ENCODE measurements at places on chromosomes 6 and 20.

DNA sequence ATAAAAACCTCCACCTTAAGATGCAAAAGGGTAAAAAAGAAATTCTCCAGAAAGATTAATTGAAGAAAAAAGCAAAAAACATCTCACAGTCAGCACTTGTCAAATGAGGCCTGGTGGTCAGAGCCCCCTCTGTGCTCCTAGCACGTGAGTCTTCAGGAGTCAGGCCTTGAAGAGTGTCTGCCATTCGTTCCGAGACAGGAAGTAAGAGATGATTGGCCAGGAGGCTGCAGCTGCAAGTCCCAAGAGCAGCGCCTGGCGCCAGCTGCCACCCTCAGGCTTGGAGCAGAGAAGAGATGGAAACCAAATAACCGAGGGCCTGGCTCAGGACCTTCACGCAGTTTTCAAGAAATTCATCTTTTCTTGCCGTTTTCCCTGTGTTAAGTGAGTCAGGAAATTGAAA, 65.0 kb downstream of the FAM120B start:
- no peak for DNase-seq

DNA sequence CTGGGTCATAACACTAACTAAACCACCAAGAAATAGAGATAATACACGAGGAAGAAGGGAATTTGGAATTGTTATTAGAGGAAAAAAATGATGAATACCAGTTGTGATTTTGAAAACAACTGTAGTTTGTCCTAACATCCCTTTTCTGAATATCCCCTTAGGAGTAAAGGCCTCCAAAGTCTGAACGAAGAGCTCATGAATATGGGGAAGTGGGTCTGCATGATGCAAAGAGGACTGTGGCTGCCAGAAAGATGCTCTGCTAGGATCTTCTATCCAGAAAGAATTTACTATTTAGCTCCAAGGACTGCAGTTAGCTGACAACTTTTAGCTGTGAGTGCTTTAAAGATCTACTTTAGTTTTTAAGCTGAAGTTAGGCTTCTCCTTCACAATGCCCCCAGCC, 308.8 kb upstream of the HS3ST5 start:
- no peak for DNase-seq

GRCh38 chr20:19872001-19872400, 113.9 kb downstream of the RIN2 start:
- no peak for DNase-seq

- no peak for DNase-seq
Measured at GRCh38 chr6:135410856-135411255, 86.7 kb downstream of the AHI1 start.

GRCh38 chr6:27295301-27296079, 16.6 kb downstream of the POM121L2 start:
- DNase-seq, result no peak

DNA sequence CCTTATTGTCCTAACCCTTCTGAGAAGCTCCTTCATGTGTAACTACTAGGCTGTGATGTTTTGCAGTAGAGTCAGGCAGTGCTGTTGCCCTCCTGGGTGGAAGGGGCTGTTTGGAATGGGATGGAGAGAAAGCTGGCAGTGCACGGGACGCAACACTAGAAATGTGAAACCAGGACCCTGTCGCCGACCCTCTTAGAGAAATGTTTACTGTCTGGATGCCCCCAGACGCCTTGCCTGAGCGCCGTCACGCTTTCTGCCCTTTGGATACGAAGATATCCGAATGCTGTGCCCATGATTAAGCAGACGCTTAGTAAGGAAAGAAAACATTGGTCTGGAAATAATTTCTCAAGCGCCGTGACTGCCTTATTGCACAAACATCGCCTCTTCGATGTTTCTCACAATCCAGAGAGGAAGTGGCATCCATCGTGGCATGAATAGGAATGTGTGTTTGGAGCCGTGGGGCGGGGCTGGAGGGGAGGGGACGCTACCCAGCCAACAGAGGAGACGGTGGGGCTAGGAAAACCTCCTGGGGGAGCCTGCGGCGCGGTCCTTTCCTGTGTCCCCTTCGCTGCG, 661 bp upstream of the PPP1R14C start:
- DNase-seq, result no peak

GRCh38 chr6:136616527-136616926, 66.3 kb upstream of the MAP7 start:
- no peak for DNase-seq

- no peak for DNase-seq
Measured at GRCh38 chr6:36127462-36128016, 2.8 kb upstream of the MAPK13 start.

DNA sequence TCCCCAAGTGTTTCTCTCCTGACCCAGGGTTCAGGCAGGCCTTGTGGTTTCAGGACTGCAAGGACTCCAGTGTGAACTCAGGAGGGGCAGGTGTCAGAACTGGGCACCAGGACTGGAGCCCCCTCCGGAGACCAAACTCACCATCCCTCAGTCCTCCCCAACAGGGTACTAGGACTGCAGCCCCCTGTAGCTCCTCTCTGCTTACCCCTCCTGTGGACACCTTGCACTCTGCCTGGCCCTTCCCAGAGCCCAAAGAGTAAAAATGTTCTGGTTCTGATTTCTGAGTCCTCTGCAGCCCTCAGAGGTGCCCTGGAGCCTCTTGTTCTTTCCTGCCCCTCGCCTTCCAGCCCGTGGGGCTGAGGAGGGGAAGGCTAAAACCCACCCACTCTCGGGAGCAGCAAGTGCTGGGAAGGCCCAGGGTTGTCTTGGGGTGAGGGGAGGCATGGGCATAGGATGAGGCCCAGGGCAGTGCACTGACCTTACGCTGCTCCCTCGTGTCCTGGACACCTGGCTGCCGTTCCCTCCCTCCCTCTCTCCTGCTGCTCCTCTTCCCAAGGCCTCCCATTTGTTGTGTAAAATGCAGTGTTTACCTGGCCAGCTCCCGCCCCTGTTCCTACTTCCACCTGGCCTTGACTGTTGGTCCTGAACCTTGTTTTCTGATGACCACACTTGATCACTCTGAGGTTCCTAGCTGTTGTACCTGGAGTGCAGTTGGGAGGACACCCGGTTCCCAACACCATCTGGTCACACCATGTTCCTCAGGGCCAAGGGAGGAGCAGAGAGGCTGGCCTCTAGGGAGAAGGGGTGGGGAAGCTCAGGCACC, 9.9 kb downstream of the CNPY3 start:
- no peak for DNase-seq

GRCh38 chr6:148533309-148534107, 190.9 kb downstream of the SASH1 start:
- DNase-seq, result no peak

DNA sequence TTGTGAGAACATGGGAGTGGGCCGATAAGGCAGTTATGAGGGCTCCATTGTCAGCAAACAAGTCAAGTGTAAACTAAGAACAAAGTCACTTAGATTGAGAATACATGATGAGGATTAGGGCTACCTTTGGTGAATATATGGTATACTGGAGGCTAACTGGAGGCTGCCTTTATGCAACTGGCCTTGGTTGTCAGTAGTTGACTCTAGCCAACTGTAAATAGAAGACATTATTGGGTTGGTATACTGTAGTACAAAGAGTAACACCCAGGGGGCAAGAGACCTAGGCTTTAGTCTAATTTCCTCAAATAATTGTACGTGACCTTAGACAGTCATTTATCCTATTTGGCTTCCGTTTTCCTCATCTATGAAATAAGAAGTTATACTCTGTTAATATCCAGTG, 235.2 kb downstream of the ARID1B start:
- no peak for DNase-seq

- no peak for DNase-seq
Measured at GRCh38 chr6:747028-747427, 54.1 kb upstream of the EXOC2 start.

- DNase-seq, result no peak
Measured at GRCh38 chr20:17273717-17274116, 46.9 kb downstream of the PCSK2 start.

DNA sequence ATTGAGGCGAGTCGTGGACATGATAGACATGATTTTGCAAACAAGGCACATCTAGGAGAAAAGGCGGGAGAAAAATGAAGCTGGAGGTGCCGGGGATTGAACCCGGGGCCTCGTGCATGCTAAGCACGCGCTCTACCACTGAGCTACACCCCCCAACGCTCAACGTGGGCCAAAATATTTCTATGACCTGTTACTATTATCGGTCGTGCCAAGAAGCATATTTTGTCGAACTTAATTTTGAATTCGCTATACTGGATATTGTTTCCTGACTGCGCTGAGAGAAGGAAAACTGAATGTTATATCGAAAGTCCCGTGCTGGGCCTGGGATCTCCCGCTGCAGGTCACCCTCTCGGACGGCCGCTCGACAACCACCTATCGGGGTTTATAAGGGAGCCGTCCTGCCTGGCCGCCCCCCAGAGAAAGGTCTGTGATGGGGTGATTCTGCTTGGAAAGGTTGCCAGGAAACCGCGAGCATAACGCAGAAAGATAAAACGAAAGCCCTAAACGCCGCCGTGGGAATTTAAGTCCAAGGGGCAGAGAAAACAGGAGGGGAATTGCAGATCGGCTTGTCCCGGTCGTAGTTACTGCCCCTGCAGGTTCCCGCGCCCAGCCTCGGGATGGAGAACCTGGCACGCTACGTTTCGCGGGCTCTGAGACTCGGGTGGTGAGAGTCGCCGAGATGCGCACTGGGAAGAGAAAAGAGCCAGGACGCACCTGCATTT, 60.0 kb downstream of the TRIM27 start:
- peak; percentile 87 for DNase-seq

- DNase-seq, result no peak
Measured at GRCh38 chr6:137923866-137924653, 57.0 kb downstream of the TNFAIP3 start.

DNA sequence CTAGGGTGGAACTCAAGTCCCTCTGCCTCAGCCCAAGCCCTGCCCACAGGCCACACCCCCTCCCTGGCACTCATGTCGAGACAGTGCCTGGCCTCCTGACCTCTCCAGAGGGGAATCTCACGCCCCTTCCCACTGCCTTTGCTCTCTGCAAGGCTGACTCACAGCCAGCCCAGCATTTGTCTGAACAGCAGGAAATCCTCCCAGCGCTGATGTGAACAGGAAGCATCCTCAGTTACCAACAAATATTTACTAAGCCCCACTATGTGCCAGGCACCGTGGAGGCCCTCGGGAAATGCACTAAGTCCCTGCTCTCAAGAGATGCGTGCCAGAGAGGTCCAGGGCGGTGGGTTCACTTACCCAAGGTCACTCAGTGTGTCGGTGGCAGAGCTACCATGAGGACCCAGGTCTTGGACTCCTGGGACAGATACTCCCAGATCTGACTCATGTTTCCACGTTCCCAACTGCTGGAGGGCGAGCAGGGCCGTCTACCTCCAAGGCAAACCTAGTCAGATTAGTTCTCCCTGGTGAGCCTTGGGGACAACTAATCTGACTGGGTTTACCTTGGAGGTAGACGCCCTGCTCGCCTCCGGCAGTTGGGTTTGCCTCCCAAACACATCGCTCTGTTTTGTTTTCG, 7.8 kb downstream of the ADA start:
- peak; percentile 64 for DNase-seq

DNA sequence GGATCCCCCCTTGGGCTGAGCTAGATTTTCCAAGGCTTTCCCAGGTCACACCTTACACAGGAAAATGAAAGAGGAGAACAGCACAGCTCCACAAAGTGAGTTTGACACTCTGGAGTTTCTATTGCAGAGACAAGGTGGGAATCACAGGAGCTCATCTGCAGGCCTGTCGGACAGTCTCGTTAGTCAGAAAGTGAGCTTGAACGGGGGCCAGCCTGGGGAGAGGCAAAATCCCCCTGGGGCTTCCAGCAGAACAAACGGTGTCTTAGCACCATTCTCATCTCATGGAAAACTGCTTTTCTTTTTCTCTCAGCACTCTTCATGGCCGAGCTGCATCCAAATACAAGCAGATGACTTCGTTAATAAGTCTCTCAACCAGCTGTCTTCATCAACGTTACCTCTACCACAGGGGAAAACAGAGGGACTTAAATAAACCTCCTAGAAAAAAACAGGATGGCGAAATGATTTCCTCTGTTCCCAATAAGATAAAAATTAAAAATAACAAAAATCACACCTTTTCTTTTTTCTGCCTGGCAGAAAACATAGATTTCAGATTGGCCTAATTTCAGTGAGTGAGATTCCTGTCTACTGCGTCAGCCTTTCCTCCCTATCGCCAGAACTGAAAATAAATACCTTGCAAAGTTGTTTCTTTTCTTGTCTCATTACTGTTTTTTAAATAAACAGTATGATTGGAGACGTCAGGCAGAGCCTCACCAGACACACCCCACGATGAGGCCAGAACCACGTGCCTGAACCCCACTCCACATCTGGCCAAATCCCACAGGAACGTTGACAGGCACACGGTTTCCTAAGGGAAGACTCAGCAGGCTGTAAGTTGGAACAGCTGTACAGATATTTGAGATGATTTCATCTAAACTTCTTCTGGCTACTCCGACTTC, 219.0 kb downstream of the TTLL2 start:
- DNase-seq, result no peak

DNA sequence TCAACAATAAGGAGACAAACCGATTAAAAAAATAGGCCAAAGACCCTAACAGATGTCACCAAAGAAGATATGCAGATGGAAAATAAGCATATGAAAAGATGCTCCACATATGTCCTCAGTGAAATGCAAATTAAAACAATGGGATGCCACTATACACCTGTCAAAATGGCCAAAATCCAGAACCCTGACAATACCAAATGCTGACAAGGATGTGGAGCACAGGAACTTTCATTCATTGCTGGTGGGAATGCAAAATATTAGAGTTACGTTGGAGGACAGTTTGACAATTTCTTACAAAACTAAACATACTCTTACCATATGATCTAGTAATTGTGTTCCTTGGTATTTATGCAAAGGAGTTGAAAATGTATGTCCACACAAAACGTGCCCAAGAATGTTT, 1.8 kb upstream of the ZNF184 start:
- DNase-seq, result no peak

DNA sequence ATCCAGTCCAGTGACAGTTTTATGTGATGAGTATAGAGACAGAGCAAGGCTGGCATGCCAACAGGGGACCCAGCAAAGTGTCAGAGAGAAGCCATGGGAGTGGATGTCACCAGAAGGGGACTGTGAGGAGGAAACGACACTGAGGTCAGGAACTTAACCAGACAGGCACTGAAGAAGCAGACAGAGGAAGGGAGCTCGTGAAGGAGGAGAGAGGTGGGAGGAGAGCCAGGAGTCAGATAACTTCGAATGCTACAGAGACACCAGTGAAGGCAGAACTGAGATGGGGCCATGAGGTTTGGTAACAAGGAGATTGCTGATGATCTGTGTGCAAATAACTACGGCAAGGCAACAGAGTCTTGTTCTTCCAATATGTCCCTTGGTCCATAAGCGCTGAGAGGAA, 211.1 kb upstream of the FOXA2 start:
- DNase-seq, result no peak

DNA sequence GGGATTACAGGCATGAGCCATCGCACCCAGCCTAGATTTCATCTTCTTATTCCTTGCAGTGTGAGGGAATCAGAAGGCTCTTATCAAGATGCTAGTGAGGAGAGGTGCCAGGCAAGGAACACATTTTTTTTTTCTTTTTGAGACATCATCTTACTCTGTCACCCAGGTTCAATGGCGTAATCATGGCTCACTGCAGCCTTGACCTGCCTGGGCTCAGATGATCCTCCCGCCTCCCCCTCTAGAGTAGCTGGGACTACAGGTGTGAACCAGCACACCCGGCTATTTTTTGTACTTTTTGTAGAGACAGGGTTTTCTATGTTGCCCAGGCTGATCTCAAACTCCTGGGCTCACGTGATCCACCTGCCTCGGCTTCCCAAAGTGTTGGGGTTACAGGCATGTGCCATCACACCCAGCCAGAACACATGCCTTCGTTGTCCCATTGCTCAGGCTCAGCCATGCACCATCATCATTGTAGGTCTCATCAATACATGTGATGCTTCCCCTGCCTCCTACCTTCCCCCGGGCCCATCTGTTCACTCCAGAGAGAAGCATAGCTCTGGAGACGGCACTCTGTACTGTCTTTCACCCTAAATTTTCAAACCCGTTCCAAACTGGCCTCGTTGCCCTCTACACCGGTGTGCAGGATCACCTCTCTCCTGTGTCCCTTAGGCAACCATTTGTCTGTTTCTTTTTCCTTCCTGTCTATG, 10.1 kb downstream of the FLOT1 start:
- no peak for DNase-seq
